ENCODE measurements at places on chromosomes 2 and 18.

- DNase-seq = no peak
Observed at GRCh38 chr2:101884423-101884822, 107.3 kb upstream of the IL1R2 start.

- no peak for DNase-seq
Observed at GRCh38 chr2:15041429-15041837, 408.9 kb downstream of the LRATD1 start.

DNA sequence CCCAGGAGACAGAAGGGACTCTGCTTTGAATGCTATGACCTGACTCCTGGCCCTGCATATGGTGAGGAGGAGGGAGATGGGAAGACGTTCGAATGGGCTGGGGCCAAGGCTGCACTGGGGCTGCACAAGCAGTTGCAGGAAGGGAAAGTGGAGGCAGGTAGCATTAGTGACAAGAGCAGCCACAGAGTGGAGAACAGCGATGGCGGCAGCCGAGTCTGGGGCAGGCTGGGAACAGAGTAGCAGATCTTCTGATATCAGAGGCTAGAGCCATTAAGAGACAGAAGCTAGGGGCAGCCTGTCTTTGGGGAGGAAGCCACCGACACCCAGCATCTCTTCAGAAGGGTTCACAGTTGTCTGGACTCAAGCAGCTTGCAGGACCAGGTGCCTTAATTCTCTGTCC, 50.1 kb downstream of the ST3GAL5 start:
- no peak for DNase-seq

DNA sequence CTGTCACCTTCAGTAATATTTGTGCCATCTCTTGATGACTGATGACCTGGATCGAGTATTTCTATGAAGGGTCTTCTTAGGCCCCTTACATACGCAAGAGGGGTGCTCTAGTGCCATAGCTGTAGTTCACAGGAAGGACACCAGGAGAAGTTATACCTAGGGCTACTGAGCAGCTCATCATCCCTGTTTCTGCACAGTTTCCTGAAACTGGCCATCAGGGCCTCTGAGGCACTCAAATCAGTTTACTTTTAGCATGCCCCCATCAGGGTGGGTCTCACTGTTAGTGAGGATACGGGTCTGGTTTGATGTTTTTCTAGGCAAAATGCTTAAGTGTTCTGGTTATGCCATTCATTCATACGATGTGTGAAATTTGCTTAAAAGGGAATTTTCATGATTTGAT, 20.0 kb upstream of the FBLN7 start:
- no peak for DNase-seq

DNA sequence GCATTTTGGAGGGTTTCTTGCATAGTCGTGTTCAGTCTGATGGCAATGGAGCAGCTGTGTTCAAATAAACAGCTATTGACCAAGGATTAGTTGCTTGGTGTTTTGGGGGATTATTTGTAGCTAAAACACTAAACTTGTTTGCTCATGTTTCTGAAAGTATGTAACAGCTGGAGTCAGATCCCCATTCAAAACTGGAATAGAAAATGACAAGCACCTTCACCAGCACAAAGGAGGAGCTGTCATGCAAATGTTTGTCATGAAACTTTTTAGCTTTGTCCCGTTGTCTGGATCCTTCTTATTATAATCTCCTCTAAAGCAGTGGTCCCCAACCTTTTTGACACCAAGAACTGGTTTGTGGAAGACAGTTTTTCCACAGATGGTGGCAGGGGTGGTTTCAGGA, 96.9 kb upstream of the ZNF236 start:
- DNase-seq = no peak

DNA sequence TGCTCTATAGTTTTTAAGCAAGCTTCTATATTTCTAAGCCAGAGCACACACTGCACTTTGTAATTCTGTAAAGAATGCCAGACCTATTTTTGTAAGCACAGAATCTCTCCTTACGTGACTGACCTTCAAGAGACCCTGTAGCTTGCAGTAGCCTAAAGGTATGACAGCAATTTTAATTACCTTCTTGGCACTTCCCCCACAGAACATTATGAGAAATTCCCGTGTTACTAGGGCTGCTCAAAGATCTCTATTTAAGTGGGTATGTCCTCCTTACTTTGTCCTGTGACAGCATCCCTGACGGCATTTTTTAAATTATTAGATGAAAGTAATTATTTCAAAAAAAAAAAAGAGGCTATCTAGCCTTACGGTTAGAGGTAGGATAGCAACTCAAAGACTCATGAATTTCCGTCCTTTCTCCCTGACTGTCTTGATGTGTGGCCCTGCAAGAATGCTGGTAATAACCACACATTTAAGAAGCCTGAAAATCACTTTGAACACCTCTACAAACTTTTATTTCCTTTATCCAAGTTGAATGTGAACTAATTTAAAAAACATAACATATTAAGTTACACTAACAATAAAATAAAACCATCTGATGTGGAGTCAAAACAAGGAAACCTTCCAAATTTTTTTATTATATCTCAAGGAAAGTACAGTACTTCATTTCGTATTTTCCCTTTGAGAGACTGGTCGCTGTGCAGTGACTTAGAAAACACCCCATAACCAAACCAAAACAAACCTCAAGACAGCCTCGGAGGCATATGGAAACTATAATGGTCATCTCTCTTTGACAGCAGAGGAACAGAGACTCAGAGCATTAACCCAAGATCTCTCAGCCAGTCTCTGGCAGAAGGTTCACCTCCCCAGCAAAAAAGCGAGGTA, 54.9 kb downstream of the THUMPD2 start:
- no peak for DNase-seq

GRCh38 chr2:16614314-16614860, 51.2 kb downstream of the CYRIA start:
- no peak for DNase-seq

DNA sequence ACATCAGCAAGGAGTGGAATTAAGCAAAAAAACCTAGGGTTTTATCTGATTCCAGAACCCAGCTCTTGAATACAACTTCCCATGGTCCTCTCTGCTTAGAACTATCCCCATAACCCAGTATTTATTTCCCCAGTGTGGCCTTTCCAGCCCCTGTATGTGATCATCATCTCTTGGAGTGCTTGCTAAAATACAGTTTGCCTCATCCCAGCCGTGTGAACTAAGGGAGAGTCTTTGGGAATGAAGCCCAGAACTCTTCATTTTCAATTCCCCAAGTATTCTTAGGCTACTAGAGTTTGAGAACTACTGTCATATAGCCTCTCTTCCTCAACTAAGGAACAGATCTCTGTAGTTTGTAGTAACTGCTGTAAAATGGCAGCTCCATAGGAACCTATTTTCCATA, 173.1 kb downstream of the LCLAT1 start:
- no peak for DNase-seq

DNA sequence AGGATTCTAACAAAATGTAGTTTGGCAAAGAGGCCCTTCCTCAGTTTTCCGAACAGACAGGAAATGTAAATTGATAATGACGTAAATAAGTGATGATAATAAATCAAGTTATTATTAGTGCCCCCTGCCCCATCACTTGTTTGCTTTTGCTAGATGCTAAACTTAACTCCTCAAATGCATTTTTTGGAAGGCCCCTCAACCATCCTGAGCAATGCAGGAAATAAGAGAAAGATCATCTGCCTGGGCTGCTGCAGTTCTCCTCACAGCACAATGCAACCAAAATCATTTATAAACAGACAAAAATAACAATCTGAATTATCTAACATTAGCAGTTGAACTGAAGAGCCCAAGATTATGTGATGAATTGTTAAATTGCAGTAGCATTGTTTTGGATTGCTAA, 62.6 kb upstream of the PSMD14 start:
- DNase-seq = no peak
